ENCODE measurements at places on chromosomes 2 and 18. TPM values are rescaled to one million over a fixed set of nuclear protein-coding genes. Genes with fewer than 3 reads are reported as not detected.

ITPRIPL1 gene
- total RNA-seq: not detected

LBH gene
- 113 TPM for total RNA-seq

DNAH6 gene
- 0.14 TPM for total RNA-seq

SFT2D3 gene
- total RNA-seq: 6.9 TPM

DCAF17 gene
- total RNA-seq: 11.6 TPM

ZNF521 gene
- not detected for total RNA-seq

Measured in A549 treated with CORT108297 at 1 μM for 4 hours (cell line).